T47D (cell line): ENCODE measurements at places on chromosomes 2 and 18.

GRCh38 chr2:135820003-135820618, 16.9 kb downstream of the LCT start:
- no peak for DNase-seq

- DNase-seq = no peak
These were observed 22.9 kb downstream of the DARS1 start for GRCh38 chr2:135962366-135963123.

- no peak for DNase-seq
These were observed 115.9 kb upstream of the TANK start for GRCh38 chr2:161044095-161044865.

DNA sequence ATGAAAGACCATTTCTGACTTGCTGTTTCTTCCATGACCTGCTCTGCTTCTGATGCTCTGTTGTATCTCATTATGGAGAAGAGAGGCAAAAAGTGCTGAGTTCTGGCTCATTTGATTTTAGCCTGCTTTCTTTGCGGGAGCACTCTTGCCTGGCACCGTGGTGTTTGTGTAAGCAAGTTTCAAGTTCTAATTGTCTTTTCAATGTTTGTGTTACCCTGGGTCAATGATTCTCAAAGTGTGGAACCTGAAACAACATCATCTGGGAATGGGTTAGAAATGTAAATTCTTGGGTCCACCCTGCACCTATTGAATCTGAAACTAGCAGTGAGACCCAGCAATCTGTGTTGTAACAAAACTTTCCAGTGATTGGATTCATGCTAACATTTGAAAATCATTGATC, 85.5 kb upstream of the STON1 start:
- no peak for DNase-seq

DNA sequence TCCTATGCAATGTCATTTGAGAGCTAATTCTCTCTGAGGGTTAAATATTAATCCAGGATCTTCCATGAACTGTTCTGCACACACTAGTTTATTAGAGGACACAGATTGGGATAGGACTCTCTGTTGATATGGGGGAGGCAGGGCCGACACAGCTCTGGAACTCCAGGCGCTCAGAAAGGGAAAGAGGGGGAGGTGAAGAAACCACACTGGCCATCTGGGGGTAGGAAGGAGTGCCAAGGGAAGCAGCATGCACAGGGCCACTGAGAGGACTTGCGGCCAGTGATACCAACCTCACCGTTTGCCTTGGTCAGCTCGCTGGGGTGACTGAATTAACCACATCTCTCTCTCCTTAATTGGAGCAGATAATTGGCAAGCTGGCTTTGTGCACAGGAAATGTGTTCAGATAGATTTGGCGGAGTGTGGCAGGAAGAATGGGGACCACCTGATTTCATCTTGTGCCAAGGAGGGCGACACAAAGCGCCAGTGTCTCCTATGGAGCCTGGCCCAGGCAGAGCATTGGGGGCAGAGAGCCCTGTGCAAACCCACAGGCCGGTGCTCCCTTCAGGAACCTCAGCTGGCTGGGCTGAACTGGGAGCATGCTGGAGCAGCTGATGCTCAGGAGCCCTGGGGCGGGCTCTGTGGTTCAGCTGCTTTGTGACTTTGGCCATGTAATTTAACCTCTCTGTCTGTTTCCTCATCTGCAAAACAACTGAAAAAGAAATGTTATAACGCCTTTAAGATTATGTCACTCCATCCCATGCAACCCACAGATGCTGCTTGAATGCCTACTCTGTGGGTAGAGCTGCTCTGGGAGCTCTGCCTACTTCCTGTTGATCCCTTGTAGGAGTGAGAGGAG, 114.7 kb upstream of the STON1 start:
- no peak for DNase-seq

DNA sequence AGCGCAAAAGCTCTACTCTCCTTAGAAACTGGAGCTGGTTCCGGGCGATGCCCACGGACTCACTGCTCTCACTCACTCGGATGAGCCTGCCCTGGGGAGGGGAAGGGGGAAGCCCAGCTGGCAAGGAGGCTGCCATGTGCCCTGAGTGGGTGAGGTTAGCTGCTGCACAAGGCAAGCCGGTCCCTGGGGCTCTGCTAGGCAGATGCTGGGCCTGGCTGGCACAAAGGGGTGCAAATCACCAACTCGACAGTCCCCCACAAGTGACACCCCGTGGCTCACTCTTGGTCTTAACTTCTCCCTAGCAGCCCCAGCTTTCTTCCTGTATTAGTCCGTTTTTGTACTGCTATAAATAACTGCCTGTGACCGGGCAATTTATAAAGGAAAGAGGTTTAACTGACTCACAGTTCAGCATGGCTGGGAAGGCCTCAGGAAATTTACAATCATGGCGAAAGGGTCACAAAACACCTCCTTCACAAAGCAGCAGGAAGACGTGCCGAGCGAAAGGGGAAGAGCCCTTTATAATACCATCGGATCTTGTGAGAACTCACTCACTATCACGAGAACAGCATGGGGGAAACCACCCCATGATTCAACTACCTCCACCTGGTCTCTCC, 33.2 kb downstream of the ADCY3 start:
- no peak for DNase-seq

DNA sequence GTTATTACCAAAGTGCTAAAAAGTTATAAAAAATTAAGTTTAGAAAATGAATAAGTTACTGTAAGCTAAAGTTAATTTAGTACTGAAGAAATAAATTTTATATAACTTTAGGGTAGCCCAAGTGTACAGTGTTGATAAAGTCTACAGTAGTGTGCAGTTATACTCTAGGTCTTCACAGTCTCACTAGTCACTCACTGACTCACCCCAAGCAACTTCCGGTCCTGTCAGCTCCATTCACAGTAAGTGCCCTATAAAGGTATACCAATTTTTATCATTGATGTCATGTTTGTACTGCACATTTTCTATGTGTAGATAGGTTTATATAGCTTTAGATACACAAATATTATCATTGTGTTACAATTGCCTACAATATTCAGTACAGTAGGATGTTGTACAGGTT, 518.3 kb upstream of the PIK3C3 start:
- DNase-seq = no peak

- no peak for DNase-seq
These were observed 3.3 kb downstream of the SEMA4C start for GRCh38 chr2:96866586-96866985.

DNA sequence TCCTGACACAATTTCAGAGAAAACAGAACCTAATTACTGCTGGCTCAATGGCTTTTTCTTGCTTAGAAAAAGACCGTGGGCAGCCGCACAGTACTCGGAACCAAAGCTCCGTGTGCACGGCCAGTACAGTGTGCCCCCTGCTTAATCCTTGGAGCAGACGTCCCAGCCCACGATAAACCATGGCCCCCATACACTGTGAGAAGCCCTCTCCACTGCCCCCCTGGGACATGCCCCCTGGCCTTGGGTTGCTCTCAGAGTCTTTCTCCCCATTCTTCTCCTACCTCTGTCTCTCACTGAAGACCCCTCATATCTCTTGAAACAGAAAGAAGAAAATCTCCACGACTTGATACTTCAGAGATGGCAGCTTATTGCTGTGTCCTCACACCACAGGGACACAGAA, 44.0 kb downstream of the CYP26B1 start:
- DNase-seq = no peak

DNA sequence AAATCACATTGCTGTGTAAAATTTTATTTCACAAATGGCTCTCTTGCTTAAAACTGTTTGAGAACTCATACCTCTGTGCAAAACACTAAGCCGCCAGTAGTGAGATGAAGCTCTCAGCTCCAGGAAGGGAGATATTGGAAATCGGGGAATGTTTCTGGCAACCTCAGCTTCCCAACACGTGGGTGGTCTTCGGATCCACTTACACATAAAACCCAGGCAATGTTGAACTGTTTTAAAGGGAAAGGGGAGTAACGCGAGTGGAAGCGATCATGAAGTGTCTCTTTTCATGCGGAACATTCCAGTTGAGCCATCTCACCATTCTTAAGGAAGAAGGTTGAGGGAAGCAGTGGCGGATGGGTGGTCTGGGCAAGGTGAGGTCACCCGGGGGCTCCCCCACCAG, 136.8 kb downstream of the ASB1 start:
- no peak for DNase-seq

- no peak for DNase-seq
These were observed 391.2 kb upstream of the POU3F3 start for GRCh38 chr2:104462731-104463130.

DNA sequence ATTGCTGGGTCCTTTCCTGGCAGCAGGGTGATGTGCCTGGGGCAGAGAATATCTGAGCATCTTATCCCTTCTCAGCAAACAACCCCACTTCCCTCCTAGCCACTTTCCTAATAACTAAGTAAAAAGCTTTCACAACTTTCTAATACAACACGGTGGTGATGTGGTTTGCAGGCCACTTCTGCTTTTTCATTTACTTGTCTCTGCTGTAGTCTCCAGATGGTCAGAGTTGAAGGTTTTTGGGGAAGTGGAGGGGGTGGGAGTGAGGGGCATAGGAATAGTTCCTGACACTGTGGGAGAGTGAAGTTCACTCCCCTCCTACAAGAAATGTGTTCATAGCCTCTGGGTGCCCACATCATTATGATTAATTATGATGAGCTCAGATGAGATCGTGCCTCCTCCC, 11.6 kb downstream of the OXER1 start:
- peak; percentile 4 for DNase-seq

DNA sequence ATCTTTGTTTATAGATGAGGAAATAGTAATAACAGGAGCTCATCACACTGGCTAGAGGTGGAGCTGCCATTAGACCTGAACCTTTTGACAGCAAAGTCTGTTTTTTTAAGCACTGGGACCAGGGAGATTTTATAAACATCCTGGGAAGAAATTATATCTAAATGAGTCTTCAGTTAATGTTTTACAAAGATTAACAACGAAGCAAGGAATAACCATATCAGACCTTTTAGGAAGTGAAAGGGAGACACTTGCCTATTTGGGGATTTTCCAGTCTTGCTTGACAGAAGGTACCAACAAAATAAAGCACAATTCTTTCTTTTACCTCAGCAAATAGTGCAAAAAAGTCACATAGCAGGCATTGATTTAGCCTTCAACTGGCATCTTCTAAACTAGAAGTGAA, 777.0 kb downstream of the CPS1 start:
- no peak for DNase-seq

DNA sequence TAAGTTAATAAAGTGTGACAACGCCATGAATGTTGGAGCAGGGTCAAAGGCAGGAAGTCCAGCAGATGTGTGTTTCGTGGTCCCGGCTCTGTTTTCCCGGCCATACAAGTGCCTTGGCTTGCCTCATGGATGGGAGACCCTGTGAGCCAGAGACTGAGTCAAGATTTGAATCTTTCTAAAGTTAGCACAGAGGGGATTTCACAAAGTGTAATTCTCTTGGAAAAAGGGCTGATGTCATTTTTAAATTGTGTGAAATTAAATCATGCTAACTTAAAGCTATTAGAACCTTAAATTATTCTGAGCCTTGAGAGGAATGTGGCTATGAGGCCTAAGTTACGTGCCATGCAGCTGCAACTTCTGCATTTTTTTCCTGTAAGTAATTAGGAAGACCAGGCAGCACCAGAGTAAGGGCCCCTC, 38.3 kb upstream of the RALBP1 start:
- no peak for DNase-seq

- no peak for DNase-seq
These were observed 27.5 kb downstream of the BIN1 start for GRCh38 chr2:127079358-127079920.

GRCh38 chr2:181528441-181528840, 71.3 kb downstream of the ITGA4 start:
- no peak for DNase-seq

DNA sequence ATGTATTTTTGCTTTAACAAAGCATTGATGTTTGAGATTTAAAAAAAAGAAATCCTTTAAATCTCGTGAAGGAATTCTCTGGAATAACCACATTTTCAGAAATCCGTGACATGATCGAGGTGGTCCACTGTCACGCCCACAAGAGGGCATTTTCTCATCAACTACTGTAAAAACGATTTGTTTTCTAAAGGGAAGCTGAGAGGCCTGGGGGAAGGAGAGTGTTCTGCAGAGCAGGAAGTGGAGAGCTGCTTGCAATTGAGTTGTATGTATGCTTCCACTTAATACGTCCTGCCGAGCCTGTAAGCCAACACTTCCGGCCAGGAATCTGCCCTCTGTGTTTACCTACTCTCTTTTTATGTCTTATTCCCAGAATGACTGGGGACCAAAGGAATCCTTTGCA, 19.4 kb downstream of the KLHL29 start:
- DNase-seq = no peak

GRCh38 chr2:112061840-112062239, 6.8 kb downstream of the TMEM87B start:
- no peak for DNase-seq

DNA sequence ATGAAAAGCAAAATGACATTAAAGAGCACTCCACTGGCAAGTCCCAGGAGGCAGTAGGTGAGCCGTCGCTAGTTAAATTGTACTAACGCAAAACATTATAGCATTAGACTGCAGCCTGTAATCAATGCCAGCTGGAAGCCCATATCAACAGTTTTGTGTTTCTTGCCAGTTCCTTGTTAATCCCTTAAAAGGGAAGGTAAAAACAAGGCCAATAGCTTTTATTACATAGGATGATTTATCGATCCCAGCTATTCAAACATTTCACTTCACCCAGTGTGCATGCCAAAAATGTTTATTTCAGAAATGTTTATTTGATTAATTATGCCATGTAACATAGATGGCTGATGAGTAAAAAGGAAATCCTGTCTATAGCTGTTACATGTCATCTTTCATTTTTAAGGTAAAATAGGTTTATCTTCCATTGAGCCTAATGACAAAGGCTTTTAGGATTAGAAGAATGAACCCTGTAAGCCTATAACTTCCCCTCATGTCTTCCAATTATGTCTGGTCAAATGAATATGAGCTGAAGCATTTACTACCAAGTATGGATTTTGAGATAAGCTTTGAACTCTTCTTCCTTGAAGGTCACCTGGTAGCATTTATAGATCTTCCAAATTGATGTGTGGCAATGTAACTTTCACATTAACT, 591.2 kb downstream of the RNF144A start:
- DNase-seq = no peak

DNA sequence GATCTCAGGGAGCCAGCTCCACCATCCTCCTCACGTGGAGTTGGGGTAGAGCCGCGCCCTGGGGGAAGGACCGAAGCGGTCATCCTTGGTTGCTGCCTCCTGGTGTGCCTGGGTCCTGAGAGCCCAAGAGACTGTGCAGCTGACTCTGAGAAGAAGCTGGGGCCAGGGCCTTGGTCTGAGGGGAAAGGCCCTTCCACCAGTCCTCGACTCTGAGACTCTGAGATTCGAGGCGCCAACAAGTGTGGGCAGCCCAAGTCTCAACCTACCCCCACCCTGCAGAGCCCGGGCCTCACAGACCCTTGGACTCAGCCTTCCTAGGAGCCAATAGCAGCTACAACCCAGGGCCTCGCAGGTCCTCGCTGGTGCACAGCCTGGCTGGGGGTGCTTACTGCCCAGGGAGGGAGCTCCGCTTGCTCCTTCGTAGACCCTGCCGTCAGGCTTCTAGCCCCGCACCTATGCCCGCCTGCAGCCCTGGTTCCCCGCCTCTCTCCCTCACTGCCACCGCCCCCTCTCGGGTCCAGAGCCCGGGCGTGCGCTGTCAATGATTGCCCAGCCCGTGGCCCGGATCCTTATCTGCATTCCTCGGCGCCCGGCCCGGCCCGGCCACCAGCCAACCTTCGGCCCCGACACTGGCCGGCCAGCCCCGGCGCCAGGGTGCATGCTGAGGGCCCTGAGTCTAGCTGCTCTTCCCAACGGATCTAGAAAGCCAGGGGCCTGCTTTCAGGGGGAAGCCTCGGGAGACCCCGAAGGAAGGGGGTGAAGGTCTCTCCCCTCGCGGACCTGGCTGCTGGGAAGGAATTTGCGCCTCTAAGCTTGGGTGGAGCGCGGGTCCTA, 2.0 kb downstream of the IHH start:
- DNase-seq = peak; percentile 47

- DNase-seq = no peak
These were observed 42.4 kb downstream of the FAM168B start for GRCh38 chr2:131050896-131051295.

- DNase-seq = no peak
These were observed 73.0 kb upstream of the GRB14 start for GRCh38 chr2:164694275-164694695.
